ENCODE measurements at places on chromosomes 2 and 18.
A peak's percentile ranks its signal among the peaks of the same experiment; 100 is the strongest.

DNA sequence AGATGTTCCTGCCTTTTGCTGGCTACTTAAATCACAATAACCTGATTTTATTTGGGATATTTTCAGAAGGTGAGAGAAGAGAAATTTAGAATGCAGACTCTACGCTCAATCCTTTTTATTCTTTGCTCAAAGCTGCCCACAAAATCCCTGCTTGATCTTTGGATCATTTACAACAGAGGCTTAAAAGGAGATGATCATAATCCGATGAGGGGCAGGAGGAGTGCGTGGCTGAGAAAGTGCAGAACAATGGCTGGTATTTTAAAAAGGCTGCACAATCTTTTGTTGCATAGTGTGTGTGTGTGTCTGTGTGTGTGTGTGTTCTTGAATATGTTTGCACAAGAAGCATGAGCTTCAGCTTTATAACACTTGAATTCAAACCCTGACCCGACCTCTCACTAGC lies 256.3 kb upstream of the MYT1L start:
- no peak for DNase-seq

- no peak for DNase-seq
These were observed 116.1 kb upstream of the ZNF516 start for GRCh38 chr18:76610933-76611749.

DNA sequence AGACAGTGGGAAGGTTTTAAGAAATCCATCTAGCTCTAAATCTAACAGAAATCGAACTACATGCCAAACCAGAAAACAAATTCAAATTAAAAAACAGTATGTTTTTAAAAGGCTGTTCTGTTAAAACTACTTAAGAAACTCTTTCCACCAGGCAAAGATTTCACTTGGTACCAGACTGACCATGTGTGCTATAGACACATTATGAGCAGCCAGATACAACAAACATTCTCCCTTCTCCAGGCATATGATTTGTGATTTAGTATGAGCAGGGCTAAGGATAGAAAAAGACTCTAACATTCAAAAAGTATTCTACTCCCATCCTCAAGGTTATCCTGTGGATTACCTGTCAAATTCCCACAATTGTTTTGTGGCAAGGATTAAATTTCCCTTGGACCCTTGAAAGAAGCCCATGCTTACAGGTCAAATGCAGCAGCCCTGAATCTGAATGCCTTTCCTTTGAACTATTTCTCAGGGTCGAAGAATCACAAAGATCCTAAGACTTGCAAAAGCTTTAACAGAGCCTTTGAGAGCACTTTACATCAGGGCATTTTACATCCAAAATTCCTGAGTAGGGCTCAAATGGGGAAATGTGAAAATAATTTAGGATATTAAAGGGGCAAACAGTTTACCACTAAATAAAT lies 42.5 kb upstream of the TTC32 start:
- no peak for DNase-seq

GRCh38 chr2:54061272-54061671 lies 54.1 kb upstream of the ACYP2 start:
- no peak for DNase-seq

DNA sequence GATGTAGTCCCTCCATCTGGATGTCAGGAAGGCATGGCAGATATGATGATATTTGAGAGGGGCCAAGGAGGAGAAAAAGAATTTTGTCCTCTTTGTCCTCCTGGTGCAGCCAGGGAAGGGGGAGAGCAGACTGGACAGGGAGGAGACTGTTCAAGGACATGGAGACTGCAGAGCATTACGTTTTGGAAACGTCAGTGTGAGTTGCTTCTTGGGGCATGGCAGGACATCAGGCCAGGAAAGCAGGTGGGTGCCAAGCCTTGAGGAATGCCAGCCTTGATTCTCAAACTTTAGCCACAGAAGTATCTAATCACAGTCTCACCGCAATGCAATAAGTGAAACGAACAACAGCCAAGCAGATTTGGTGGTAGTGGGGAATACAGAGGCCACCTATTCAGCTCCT lies 66.2 kb downstream of the BMP10 start:
- DNase-seq: no peak

DNA sequence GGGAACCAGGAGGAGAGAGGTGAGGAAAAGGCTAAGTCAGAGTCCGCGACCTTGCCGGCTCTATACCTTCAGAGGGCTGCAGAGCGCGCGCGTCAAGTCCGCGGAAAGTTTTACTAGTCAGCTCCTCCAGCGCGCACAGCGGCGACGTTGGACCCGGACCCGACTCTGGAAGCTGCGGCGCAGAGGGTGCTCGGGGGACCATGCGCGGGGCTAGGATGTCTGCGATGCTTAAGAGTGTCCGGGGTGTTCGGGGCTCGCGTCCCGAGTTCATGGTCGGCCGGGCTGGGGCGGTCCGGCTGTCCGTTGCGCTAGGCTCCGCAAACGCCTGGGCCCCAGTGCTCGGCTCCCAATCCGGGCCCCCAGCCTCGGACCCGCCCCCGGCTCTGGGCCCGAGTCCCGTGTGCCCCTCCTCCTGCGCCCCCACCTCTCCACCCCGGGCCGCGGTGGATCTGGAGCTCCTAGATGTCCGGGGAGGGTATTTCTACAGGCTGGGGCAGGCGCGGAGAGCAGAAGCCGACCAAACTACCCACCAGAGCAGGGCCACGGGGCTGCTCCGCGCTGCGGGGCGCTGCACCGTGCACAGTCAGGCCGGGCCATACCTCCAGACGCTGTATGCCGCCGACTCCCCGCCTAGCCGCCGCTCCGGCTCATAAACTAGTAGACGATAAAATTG lies at the start of gene LBX2:
Gene LBX2, minus strand, starts transcription at position 337 of the 673 bp plus-strand sequence. Its CDS starts 66 bp downstream, at position 271.
- DNase-seq: no peak

- DNase-seq: no peak
These were observed 439.7 kb upstream of the FANCL start for GRCh38 chr2:58680755-58681310.

- no peak for DNase-seq
These were observed 100.1 kb upstream of the ARL4C start for GRCh38 chr2:234596696-234597575.

GRCh38 chr2:236176417-236176816 lies 8.2 kb upstream of the GBX2 start:
- no peak for DNase-seq

DNA sequence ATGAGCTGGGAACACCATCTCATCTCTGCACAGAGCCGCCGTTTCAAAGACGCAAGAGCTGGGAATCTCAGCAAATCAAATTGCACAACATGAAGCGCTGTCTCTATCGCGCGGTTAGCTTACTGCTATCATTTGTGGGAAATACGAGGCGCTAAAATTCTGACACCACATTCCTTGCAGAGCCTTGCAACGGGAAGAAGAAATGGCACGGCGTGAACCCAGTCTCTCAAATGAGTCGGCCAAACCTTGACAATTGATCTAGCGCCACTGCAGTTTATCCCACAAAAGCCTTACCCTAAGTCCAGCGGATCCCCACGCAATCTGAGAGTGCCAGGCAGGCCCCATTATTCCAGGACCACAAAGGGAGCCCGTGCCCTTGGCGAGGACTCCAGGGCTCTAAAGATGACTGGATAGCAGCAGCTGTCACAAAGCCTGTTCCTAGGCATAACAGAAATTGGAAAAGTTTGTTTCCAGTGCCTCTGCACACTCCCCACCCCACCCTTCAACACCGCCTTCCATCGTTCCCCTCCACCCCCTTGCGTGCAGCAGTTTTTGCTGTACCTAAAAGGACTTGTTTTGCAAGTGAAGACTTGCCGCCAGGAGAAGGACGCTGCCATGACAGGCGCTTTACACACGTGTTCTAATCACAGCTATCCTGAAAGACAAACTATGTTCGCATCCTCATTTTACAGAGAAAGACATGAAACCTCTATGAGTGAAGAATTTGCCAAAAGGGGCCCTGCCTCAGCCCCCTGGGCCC lies 252.4 kb downstream of the EIPR1 start:
- DNase-seq: no peak

DNA sequence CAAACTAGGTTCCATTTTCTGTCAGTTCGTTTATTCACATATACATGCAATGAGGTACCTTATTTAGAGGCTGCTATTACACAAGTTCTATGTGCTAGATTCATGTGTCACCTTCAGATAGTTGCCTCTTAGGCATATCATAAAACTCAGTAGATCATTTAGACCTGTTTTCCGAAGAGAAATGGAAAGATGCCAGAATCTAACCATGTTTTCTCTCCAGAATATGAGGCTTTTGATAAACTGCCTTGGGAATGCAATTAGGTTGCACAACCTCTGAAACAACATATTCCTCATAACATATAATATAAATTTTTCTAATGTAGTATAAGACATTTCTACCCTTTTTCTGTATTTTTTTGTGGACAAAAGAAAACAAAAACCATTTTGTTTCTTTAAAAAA lies 108.1 kb downstream of the PRPF40A start:
- DNase-seq: no peak

DNA sequence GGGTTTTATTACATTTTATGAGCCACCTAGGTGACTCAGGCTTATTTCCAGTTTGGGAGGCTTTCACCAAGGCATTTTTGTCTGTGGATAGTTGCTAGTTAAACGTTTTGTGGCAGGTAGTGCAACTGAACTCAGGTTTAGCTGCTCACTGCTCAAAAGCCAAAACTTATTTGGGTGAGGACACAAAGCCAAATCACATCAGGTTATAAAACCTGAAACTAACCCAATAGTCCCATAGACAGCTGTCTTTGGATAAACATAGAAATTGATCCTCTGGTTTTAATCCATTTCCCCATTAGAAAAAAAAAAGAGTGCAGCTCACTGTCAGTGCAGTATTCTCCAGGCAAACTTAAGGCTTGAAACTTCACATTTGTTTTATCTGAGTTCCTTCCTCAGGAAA lies 362.6 kb upstream of the TFPI start:
- DNase-seq: no peak

DNA sequence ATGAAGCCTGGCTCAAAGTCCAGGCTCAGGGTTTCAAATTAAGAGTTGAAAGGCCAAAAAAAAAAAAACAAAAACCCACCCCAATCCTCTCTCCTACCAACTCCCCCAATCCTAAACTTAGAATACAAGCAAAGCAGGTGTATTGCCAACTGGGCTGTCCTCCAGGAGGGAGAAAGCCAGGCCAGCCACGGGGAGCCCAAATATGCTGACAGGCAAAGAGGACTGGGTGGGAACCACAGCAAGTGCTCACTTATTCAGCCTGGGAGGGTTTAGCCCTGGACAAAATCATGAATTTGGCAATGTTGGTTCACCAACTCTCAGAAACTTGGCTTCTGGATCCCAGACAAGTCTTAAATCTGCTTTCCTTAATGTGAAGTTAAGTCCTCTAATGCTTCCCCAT lies 36.5 kb downstream of the GKN2 start:
- no peak for DNase-seq

- DNase-seq: no peak
These were observed 33.2 kb downstream of the ZNF892 start for GRCh38 chr2:95240556-95240955.

DNA sequence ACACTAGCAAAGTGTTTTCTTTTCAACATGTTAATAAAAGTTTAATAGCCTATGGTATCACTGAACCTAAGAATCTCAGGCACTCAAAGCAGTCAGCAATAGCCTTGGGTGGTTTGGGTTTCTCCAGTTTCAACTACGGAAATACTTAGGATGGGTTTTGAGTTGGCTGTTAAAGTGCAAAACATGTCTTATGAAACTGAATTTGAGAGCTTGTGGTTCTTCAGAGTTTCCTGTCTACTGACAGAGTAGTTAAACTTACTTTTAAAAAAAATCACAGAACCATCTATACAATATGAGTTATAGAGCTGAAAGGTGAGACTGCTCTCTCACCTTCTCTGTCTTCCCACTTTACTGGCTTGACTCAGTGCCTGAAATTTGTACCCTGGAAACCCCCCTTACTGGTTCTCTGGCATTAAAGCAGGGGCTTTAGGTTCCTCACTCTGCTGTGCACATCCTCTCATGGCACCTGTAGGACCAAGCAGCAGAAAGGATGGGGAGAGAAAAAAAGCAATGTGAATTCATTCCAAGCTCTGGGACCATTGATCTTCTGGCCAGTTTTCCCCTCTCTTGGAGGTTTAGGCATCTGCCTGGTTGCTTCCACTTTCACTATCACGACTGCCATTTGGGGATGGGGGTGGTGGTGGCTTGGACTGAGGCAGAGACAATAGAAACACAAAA lies 18.1 kb downstream of the CCDC141 start:
- DNase-seq: no peak

GRCh38 chr2:12169721-12170120 lies 423.3 kb downstream of the LPIN1 start:
- peak; percentile 91 for DNase-seq

DNA sequence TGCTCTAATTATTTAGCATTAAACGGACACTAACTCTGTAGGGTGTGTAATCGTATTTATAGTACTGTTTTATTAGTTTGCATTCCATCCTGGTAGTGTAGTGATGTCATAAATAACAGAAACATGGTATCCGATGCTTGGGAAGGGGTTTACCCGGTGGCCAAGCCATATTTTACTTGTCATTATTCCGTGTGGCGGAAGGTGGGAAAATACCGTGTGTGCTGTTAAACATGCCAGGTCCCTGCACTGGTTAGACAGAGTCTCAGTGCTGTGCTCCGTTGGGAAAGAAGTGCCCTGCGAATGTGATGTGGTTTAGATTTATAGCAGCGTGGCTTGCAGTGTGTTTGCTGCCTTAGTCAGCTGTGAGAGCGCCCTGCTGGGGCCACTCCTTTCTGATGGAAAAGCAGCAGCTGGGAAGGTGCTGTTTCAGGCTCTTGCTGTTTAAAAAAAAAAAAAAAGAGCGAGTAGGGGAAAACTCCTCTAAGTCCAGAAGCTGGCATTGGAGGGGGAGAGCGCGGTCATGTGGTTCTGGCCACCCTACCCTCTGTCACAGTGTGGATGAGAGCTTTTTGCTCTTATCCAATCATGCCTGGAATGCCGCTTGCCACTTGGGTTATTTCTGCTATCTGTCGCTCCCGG lies 211.0 kb downstream of the NEDD4L start:
- no peak for DNase-seq

DNA sequence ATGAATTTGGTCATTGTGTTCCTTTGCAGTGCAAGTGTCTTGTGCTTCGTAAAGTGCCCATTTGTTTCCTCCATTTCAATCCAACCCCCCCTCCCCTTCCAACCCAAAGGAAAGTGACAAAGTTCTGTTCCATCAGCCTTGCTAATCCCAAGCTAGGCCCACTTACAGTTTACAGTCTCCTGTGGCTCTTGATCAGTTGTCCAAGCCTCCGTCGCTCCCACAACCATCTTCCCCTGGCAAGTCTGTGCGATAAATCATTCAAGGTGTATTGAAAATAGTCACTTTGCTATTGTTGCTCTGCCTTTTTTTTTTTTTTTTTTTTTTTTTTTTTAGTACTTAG lies 6.5 kb downstream of the POU3F3 start:
- DNase-seq: no peak

DNA sequence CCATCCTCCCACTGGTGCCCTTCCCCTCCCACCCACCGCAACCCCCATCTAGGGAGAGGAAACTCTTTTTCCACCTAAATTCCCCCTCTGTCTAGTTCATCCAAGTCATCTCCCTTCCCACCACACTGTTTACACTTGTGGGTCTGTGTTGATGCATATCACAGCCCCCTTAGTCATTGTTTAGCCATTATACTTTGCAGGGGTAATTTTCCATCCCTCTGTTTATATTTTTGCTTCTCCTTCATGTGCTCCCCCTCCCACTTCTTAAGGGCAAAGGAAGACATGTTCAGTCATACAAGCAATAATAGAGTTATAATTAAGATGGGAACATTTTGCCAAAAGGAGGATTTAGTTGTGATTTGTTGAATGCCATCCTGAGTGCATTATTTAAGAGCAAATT lies 187.8 kb upstream of the TNP1 start:
- no peak for DNase-seq

Data from suppressor macrophage treated with lipopolysaccharide for 4 hours (primary cell).